ENCODE measurements at places on chromosomes 4 and X.

- no peak for DNase-seq
Observed at GRCh38 chr4:53132132-53132891, 233.5 kb downstream of the SCFD2 start.

DNA sequence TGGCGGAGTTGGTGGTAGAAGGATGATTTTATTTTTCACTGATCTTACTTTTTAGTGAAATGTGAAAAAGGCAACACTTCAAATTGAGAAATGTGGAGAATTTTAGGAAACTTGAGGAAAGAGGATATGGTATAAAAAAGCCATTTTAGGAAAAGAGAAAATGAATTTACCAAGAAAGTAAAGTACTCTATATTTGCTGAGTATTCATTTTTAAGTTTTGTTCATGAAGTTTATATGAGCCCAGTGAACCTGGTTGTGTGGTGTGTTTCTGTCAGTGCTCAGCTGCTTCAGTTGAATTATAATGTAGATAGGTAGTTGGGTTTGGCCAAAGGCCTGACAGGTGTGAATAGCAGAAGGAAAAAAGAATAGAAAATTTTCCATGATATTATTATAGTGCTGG, 345.5 kb upstream of the FSTL5 start:
- no peak for DNase-seq

DNA sequence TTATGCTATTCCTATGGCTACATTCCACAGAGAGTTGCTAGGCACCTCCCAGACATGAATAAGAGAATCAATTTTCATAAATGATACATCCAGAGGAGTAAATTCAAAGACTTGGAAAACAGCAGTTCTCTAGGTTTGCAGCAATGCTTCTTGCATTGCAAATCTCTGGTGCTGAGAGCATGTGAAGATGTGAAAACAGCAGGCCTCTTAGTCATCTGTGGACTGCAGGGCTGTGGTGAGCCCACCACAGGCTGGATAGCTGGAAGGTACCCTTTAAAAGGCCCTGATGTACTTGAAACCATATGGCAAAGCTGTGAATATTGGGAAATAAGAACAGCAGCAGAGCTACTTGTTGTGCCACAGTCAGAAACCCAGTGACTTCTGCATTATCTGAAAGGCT, 2135.9 kb downstream of the ARAP2 start:
- DNase-seq = no peak

- no peak for DNase-seq
Observed at GRCh38 chr4:105933083-105933482, 37.8 kb downstream of the NPNT start.

- DNase-seq = no peak
Observed at GRCh38 chr4:71261633-71262121, 77.1 kb upstream of the SLC4A4 start.

GRCh38 chr4:149986917-149987316, 91.3 kb upstream of the DCLK2 start:
- DNase-seq = no peak

- no peak for DNase-seq
Observed at GRCh38 chr4:92047209-92047875, 256.4 kb upstream of the GRID2 start.

DNA sequence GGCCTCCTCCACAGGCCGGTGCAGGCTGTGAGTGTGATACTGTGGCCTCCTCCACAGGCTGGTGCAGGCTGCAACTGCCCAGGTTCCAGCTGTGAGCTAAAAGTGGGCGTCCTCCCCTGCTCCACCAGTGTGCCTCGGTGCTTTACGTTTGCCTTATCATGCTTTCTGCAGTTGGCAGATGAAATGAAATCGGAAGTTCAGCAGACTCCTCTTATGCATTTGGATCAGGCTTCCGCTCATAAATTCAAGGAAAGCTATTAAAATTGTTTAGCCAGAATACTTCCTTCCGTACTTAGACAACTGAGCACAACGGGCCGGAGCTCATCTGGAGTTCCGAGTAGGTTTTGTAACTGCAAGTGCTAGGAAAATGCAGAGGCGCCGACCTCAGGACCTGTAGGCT, 12.0 kb downstream of the CYP4V2 start:
- DNase-seq = peak; percentile 30

GRCh38 chrX:66232296-66232695, 68.2 kb downstream of the HEPH start:
- DNase-seq = no peak

GRCh38 chr4:139625482-139625881, 40.1 kb upstream of the MGST2 start:
- DNase-seq = peak; percentile 54

- no peak for DNase-seq
Observed at GRCh38 chr4:110196871-110197528, 1.4 kb downstream of the ELOVL6 start.

GRCh38 chrX:96445531-96446065, 239.0 kb upstream of the DIAPH2 start:
- no peak for DNase-seq

DNA sequence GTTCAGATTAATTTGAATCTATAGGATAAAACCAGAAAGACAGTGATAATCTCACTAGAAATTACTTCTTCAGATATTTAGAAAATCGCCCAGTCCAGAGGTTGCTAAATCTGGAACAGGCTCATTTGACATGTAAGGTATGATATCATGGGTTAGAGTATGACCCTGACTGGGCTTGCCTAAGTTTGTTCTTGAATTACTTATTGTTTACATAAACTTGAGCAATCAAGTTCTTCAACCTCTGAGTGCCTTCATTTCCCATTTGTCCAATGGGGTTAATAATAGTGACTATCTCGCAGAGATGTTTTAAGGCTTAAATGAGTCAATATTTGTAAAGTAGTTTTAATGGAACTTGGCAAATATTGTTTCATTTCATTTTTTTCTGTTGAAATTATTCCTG, 1947.6 kb upstream of the IGFBP7 start:
- no peak for DNase-seq

DNA sequence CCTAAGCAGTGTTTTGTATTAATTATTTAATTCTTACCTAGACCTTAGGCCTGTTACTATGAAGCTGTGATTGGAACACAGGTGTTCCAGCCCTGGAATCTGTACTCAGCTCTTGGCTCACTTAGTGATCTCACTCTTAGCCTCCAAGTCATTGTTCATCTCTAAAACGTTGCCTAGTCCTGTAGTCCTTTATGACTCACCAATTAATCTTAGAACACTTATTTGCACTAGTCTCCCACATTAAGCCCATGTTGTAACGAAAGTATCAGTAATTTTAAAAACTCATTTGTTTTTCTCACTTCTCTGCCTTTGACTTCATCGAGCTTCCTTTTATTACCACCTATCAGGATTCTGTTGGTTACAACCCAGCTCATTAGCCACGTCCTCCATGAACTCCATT, 1224.7 kb upstream of the TENM3 start:
- DNase-seq = no peak

- DNase-seq = no peak
Observed at GRCh38 chrX:31872007-31872406, 800.2 kb upstream of the FTHL17 start.

GRCh38 chrX:143095321-143095720, 69.6 kb downstream of the SPANXN4 start:
- no peak for DNase-seq

DNA sequence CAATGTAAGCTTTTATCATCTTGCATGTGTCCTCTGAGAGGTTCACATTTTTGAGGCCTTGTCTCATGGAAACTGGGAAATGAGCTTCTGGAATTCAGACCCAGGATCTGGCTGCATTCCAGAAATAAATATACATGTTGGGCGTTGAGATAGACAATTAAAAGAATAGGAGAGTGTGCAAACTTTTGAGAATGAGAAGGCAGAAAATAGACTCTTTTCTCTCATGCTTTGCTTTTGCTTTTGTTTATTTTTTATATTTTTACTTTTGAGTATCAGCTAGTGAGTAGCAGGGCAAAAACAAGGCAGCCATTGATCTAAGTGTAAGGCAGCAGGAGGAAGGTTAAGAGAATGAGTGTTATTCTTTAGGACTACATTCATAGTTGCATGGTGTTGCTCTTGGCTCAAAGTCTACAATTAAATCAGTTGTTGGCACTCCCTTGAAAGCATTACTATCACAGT, 12.4 kb downstream of the SHROOM3 start:
- no peak for DNase-seq

GRCh38 chr4:2728221-2728620, 27.9 kb downstream of the TNIP2 start:
- no peak for DNase-seq

GRCh38 chrX:137431693-137432488, 134.0 kb upstream of the ZIC3 start:
- no peak for DNase-seq
